ENCODE measurements at places on chromosomes 1 and 21.

DNA sequence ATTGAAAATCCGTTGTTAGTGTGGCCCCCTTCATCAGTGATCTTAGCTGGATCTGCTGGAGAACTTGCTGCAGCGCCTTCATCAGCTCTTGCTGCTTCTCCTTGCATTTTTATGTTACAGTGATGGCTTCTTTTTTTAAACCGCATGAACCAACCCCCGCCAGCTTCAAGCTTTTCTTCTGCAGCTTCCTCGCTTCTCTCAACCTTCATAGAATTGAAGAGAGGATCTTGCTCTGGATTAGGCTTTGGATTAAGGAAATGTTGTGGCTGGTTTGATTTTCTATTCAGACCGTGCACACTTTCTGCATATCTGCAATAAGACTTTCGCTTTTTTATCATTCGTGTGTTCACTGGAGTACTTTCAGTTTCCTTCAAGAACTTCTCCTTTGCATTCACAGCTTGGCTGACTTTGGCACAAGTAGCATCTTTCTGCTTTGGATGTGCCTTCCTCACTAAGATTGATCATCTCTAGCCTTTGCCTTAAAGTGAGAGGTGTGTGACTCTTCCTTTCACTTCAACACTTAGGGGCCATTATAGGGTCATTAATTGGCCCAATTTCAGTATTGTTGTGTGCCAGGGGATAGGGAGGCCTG, 13.1 kb downstream of the RNF187 start:
- no peak for DNase-seq

DNA sequence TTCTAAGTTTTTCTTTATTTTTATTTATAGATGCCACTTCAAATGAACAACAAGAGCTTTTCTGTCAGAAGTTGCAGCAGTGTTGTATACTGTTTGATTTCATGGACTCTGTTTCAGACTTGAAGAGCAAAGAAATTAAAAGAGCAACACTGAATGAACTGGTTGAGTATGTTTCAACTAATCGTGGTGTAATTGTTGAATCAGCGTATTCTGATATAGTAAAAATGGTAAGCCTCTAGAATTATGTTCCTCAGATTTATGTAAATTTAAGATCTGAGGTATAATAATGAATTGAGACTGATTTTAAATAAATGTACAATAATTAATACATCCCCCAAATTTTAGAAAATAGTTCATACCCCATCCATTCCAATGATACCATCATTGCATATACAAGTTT, 43.9 kb downstream of the PPP2R5A start:
- DNase-seq = no peak

- DNase-seq = no peak
Observed at GRCh38 chr1:208134491-208134890, 109.7 kb downstream of the PLXNA2 start.

DNA sequence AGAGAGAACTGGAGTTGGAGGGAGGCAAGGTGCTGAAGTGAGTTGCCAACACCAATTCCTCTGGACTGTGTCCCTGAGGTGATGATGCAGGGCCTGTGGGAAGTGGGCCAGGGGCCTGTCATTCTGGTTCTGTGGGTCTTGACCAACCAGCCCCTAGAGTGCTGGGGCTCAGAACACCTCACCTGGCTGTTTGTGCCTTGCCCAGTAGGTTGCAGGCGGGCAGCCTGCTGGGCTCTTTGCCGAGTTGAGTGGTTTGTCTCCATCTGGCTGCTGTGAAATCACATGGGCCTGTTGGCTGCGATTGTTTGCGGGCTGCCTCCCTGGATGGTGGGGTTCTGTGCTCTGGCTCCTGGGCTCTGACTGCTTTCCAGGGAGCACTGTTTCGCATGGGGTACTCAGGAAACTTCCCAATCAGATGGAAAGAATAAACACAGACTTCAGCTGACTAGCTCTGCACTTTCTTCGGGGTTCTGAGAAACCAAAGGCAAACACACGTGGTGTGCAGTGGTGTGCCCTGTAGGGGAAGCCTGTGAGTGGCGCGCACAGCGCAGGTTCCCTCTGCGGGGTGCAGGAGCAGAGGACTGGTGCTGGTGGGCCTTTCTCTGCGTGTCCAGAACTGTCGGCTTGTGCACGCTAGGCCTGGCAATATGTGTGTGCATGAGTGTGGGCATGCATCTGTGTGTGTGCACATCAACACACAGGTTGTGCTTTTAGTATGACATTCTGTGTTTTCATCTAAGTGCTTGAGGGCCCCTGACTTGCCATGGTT, 95.1 kb downstream of the RHOU start:
- no peak for DNase-seq

DNA sequence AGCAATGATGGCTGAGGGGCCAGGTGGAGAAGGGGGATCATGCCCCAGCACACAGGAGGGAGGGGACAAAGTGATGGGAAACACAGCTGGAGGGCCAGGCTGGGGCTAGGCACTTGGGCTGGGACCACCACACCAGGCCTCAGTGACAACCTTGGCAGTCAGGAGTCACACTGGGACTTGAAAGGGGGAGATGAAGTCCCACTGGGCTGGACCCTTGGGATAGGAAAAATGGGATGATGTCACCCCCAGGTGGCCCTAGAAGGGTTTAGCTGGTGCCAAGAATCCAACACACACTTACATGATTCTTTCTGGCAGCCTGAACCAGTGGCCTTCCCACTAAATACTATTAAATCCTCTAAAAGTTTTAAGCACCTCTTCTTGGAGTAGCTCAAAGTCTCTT, 17.1 kb downstream of the ZBTB17 start:
- no peak for DNase-seq

DNA sequence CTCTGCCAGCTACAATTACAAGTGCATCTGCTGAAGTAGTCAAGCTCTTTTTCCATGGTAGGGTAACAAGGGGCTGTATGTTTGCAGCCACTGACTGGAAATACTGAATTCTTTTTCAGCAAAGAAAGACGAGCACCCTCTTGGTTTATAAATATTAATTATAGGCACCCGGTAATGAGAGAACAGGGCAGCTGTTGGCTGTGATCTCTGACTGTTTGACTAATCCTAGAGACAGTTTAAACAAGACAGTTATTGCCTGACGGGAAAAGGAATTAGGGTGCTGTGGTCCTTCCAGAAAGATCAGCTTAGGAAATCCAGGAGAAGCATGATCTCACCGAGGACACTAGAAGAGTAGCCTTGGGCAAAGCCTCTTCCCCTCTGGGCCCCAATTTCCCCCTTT, 183.7 kb upstream of the ZC3H12A start:
- no peak for DNase-seq

DNA sequence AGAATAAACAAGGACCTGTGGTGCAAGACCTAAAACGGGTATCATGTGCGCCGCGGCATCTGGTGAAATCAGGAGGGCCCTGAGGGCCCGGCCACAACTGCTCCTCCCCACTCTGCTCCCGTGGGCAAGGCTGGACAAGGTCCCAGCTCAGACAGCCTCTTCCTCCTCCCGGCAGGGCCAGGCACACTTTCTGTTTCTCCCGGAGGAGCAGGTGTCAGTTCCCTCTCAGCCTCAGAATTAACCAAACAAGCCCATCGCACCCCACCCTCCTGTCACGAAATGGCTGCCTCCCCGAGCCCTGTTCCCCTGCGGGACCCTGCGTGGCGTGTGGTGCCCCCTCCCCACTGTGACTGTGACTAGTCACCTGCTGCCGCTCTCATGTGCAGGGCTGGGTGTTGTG, 15.2 kb downstream of the PTTG1IP start:
- no peak for DNase-seq

DNA sequence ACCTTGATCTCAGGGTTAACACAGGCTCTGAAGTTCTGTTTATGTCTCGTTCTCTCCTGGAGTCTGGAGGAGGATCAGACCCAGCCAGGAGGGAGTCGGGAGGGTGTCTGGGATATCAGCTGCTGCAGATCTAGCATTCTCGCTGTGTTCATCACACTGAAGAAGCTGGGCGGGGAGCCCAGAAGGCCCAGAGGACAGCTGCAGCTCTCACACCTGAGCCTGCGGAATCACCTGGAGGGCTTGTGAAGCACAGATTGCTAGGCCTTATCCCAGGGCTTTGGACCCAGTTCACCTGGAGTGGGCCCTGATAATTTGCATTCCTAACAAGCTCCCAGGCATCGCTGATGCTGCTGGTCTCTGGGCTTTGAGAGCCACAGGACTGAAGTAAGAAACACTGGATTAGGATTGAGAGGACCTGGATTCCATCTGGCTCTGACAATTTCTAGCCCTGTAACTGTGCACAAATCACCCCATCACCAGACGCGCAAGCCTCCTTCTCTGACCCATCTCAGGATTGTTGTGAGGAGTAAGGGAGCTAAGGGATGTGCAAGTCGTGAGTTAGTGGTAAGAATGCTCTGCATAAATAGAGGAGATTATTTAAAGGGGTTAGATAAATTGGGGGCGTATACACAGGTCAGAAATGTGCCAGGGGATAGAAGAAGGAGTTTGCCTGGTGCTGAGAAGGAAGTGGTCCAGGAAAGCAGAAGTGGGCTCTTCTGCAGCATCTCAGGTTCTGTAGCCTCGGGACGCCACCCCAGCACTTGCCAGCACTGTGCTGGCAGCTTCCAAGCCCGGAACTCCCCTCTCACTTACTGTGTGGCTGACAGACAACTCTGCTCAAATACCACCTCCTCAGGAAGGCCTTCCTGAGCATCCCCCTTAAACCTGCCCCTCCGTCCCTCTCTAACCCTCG, 19.1 kb downstream of the ABCA4 start:
- DNase-seq = no peak

DNA sequence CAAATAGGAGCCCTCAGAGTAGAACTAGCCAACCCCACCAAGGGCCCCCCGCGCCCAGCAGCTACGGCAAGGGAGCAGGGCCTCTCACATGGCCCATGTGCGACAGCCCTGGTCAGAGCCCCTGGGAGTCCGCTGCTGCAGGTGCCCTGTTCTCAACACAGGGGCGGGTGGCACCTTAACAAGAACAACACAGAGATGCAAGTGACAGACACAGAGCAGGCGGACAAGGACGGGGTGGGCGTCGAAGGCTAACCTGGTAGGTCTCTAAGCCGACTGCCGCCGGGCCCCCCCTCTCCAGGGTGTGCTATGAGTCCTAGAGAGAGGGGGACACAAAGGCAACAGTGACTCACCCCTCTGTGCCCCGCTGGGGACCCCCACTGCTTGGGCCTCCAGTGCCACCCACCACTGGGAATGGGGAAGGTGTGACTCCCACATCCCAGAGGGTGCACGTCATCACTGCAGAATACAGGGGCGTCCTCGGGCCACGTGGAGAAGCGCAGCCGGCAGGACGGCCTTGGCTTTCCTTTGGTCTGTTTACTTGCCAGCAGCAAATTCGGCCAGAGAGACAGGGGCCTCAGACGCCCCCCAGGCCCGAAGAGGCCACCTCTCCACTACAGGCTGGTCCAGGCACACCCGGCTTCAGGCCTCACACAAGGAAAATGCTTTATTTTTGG, 44.8 kb downstream of the PRDM15 start:
- DNase-seq = no peak

- DNase-seq = no peak
Observed at GRCh38 chr21:29164323-29164942, 34.0 kb downstream of the MAP3K7CL start.

GRCh38 chr1:95427525-95427924, 193.5 kb downstream of the RWDD3 start:
- no peak for DNase-seq

GRCh38 chr21:38228537-38228936, 28.3 kb upstream of the KCNJ15 start:
- no peak for DNase-seq

GRCh38 chr1:235504122-235504493, at the start of gene B3GALNT2:
Gene B3GALNT2 (minus strand): TSS chr1:235504452. CDS start chr1:235504252, 200 bp downstream.
- no peak for DNase-seq

- DNase-seq = no peak
Observed at GRCh38 chr21:42509244-42509643, 4.4 kb upstream of the SLC37A1 start.

GRCh38 chr1:230743899-230744298, 3.3 kb upstream of the CAPN9 start:
- DNase-seq = no peak

GRCh38 chr1:53655931-53656746, 82.8 kb downstream of the GLIS1 start:
- DNase-seq = no peak

- DNase-seq = no peak
Observed at GRCh38 chr1:92975551-92976232, 14.4 kb upstream of the DIPK1A start.

DNA sequence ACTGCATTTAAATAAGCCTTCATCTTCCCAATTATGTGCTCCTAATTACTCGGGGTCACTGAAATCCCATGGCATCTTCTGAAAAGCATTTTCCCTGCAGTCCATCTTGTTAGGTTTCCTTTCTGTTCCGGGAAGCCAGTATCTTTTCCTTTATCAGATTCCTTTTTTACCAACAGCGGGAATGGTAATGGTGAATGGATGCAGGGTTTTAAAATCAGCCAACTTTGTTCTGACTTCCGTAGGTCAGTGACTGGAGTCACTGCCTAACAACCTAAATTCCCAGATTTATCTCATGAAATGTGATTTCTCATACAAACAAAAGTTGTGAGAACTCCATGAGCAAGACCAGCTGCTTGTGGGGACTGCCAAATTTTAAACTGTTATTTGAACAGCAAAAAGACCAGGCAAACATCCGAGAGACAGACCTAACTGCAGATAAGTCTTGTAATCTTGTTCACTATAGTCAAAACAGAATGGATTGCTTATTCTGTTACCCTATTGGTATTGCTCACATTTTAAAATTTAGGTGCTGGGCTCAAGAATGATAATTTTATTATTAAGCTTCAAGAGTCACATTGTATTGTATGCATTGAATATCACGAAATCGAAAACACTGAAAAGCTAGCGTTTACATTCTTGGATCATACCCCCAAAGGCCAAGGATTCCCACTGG, 1.2 kb upstream of the RWDD3 start:
- no peak for DNase-seq

GRCh38 chr1:66532798-66533783, 862 bp upstream of the SGIP1 start:
- no peak for DNase-seq

GRCh38 chr1:21919520-21919919, 17.6 kb downstream of the HSPG2 start:
- DNase-seq = no peak

DNA sequence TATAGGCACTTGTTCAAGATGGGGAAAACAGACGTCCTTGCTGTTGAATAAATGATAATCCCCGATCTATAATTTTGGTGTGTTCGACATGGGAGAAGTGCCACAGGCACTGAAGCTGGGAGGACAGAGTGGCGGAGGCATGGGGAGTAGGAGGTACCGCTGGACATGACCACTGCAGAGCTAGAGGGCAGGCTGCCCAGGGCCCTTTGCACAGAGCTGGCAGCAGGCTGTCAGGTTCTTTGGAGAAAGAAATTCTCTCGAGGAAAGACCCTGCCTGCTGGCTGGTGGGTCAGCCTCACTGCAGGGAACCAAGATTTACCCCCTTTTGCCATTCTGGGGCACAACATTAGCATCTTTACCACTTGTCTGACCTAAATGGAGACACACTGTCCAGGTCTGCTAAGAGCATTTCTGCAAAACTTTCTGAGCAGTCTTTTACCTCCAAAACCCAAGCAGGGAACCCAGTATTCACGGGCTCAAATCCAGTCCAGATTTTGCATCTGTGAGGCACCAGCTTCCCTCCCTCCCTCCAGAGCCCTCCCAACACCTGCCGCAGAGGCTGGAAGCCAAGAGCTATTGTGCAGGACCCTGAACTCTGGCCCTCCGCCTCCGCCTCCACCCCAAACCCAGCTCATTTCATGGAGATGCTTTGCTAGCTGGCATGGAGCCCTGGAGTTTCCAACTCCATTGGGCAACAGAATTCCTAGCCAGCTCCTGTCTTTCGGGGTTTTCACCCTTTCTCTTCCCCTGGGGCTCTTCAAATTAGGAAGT, 142.3 kb downstream of the PLXNA2 start:
- DNase-seq = no peak

Data from SIG-M5 (cell line).